Right kidney (tissue), 9 donors: ENCODE measurements at places on chromosomes 7 and 10.

DNA sequence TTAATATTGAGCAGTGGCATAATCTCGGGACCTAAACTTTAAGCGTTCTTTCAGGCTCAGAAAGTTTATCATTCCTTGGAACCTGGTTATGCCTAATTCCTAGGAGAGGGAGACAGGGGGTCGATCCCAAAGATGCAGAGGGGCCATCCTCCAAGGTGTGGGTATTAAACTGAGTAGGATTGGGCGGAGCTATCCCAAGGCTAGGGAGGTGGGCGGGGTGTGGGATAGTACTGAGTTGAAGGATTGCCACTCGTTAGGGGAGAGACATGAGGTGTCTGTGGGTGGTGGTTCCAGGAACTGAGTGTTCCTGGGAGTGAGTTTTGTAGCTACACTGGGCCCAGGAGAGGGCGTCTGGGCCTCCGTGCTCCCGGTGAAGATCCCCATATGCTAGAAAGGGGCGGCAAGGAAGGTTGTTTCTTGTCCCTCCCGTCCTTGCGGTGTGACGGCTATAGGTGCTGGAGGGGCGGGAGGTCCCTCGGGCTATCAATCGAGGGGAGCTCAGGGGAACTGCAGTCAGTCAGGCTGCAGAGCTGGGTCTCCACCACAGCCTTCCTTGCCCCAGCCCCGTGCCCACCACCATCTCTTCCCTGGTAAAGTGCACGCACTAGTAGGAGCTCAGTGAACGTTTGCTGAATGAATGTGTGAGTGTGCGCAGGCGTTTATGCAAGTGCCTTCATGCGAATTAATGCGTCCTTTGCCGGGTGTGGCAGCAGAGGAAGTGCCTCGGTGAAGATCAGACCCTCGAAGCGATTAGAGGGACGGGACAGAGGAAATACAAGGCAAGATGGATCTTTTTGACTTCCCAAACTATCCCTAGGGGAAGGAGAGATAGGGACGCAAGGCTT is 3.0 kb upstream of the HMX2 start:
- peak; percentile 51 for DNase-seq

DNA sequence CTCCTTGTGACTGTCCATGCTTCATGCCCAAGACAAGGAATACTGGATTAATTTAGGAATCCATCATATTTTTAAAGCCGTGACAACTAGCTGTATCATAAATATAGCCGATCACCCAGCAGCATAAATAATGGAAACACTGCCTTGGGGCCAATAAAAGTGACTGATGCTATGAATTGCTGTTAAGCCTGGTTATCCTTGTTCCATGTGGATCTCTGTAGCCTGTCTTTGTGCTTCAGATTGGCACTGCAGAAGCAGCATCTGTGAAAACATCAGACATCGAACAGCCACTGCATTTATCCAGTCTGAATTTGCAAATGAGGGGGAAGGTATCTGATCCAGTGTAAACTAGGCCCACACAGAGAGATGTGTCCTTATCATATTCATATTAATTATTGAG is 1181.8 kb downstream of the SORCS1 start:
- DNase-seq = no peak

- no peak for DNase-seq
Observed at GRCh38 chr7:73894166-73894565, 33.2 kb downstream of the TMEM270 start.

DNA sequence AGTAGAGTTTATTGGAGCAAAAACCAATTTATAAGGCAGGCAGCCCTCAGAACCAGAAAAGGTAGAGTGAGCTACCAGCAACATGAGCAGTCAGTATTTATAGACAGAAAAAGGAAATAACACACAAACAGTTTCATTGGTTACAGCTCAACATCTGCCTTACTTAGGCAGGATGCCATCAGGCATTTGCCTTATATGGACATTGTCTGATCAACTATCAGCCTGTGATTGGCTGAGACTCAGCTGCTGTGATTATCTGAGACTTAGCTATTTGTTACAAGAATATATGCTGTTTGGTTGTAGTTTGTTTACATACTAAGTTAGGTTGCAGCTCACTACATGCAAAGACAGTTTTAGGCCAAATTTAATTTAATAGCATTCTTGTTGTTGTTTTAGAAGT is 60.4 kb upstream of the CDK1 start:
- no peak for DNase-seq

DNA sequence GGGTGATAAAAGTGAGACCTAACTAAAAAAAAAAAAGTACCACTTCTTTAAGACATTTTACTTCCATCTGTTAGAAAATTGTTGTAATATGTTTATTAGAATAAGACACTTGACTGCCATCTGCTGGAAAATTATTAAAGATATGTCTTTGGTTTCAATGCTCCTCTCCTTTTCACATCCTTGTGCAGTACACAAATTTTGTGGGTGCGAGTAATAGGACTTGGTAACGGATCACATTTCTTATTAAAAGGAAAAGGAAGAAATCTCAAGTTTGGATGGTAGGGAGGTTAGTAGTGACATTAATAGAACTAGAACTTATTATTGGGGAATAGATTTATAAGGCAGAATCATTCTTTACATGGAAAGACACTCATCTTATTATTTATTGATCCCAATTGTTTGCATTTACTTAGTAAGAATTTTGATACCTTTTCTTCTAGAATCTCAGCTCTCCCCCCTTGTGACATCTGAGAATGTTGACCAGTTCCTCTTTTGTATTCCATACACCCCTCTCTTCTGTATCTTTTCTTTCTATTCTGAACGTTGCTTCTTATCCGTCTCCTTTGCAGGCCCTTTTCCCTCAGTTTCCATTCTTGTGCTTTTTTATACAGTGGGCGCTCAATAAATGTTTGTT is 43.0 kb upstream of the RPA3 start:
- no peak for DNase-seq

DNA sequence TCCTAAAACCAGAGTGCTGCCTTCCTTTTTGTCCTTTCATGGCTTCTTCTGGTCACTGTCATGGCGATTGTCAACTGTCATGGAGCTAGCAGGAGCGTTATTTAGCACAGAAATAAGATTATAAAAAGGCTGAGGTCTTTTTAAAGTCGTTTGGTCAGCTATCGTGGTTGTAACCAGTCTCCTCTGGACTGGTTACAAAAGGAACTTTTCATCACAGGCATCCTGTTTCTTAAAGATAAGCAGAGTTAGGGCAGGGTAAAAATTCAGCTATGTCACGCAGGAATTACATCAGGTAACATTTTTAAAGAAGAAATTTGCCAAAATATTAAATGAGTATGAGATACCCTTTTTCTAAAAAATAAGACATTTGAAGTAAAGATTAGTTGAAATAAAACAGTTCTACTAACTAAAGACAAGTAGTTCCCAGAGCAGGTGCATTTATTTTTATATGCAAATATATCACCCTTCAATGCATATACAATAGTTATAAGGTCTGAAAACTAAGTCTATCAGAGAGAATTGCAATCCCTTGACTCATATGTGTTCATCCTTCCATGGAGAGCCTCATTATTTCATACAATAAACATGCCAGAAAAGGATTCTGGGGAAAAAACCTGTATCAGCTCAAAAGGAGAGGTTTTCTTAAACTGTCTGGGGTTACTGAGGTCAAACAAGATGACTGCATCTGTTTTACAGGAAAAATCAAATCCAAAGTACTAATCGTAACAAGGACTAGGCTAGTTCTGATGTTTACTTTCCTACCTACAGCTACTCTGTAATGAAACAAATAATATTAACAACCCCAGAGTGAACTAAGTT is 20.9 kb downstream of the FAM24A start:
- DNase-seq = no peak

DNA sequence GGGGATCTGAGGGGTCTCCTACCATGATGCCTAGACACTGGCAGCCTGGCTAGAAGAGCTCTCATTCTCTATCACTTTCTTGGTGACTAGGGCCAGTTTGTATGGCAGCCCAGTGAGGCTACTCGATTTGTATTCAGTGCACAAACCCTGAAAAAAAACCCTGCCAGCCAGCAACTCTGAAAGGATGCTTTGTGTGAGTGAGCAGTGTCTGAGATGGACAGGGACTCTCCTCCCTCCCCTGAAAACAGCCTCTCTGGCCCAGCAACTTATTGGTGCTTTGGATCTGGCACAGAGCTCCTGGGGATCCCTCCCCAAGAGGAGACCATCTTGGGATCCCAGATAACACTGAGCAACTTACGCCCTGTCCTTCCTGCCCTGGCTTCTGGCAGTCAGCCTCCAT is 10.8 kb upstream of the LRRC4 start:
- no peak for DNase-seq

GRCh38 chr10:32004161-32004591 is 52.0 kb downstream of the KIF5B start:
- no peak for DNase-seq

DNA sequence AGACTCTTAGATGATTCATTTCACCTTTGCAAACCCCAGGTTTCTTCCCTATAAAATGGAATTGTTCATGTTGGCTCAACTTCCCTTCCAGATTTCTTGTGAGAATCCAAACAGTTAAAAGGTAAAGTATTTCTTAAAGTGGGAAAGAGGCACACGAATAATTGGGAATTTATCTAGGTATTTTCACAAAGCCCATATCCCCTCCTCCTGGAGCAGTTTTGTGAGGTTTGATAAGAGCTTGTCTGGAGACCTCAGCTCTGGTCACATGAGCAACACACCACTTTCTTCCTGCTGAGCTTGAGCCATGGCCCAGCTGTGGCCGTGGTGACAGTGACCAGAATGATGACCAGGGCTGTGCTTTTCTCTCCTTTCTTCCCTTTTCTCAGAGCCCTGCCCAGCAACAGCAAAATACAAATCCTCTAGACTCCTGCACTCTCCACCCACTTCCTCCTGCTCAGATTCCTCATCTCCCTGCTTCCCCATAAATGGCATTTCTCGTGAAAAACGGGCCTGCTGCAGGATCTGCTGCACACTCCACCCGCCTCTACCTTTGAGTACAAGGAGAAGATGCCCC is 87.7 kb downstream of the PIK3CG start:
- no peak for DNase-seq

- no peak for DNase-seq
Observed at GRCh38 chr7:91564101-91564500, 299.9 kb downstream of the FZD1 start.

- no peak for DNase-seq
Observed at GRCh38 chr10:35661236-35661635, 19.1 kb upstream of the FZD8 start.

DNA sequence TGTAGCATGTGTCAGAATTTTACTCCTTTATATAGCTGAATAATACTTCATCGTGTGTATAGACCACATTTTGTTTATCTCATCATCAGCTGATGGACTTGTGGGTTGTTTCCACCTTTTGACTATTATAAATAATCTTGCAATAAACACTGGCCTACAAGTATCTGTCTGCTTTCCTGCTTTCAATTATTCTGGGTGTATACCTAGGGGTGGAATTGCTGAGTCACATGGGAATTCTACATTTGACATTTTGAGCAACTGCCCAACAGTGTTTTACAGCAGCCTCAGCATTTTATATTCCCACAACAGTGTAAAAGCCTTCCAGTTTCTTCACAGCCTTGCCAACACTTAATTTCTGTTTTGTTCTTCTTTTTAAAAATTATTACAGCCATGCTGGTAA is 200.3 kb upstream of the PRSS1 start:
- DNase-seq = no peak

DNA sequence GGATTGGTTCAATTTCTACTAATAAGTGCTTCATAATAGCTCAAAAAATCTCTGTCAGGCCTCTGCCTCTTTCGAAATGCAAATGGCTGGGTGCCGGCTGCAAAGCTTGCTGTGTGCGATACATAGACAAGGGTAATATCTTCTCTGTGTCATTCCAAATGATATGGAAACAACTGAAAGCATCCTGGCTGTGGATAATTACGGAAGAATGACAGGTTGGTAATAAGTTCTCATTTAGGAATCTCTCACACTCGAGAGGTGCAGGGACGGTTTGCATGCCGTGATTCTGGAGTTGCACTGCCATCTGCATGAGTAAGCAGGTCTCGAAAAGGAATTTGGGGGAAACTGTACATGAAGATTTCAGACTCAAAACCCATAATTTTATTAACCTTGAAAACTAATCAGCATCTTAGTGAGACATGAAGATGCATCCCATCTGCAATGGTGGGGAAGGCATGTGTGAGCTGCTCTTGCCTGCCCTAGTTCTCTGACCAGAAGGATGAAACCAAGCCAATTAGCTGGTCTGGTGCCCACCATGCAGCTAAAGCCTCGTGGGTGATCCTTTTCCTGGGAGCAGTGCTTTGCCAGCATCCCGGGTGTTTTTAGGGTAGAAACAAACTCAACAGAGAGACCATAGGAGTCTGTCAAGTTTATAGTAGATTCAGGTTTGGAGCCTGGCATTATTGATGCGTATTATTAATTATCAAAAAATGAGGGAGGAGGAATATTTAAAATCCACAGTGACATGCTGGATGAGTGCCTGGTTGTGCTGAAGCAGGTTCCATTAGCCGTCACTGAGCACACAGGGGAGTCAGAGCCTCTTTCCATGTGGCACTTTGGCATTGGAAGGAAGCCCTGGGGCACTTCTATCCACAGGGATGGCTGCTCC is 503.6 kb upstream of the MGMT start:
- DNase-seq = no peak

- DNase-seq = no peak
Observed at GRCh38 chr7:106485031-106485551, 175.9 kb downstream of the CCDC71L start.

DNA sequence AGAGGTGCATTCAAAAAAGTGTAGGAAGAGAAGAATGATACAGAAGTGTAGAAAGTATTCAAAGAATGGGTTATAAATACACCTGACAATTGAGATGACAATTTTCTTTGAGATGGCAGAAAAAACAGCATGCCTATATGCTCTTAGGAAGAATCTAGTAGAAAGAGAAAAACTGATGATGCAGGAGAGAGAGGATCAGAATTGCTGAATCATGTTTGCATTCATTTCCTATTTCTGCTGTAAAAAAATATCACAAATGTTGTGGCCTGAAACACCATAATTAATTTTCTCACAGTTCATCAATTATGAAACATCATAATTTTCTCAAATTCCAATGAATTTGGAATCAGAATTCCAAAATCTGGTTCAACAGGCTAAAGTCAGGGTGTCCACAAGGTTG is 9.8 kb upstream of the AKR1C1 start:
- DNase-seq = no peak

DNA sequence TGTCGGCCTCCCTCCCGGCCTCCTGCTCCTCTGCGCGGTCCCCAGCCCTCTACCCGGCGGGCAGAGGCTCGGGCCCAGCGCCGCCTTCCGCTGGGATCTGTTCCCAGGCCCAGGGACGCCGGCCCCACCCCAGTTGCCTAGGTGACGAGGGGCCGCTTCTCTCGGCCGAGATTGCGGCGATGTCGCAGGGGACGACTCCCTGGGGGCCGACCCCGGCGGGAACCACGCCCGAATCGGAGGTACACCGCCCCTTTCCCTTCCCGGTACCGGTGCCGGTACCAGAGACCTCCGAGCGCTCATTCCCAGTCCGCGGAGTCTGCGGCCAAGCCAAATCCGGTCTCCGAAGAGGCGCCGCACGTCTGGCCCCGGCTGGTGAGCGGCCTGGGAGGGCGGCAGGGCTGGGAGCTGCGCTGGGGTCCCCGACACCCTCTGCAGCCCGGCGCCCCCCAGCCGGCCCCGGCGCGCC is at the start of gene CABCOCO1:
Gene CABCOCO1, plus strand, starts transcription at position 136 of the 466 bp plus-strand sequence. Its CDS starts 44 bp downstream, at position 180.
- peak; percentile 93 for DNase-seq

- no peak for DNase-seq
Observed at GRCh38 chr10:88792661-88793060, 9.9 kb upstream of the LIPM start.
